GM23248 (cell line): ENCODE measurements at places on chromosomes 11 and 22.

DNA sequence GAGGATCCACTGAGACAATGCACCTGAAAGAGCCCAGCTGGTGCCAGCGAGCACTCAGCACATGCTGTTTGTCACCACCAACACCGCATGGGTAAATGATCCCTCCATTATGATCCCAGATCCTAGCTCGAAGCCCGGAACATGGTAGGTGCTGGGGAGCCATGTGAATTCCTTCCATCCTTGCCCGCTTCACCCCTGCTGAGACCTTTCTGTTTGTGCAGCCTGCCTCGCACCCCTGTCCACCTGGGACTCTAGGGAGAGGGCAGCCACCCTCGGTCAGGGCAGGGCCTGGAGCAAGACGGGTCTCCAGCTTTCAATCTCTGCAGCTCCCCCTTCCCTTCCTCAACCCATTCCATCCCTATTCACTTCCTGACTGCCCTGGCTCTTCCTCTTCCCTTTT is 116.2 kb upstream of the ALX4 start:
- DNase-seq = no peak

GRCh38 chr11:45737056-45737455 is 67.9 kb upstream of the SLC35C1 start:
- peak; percentile 66 for DNase-seq

GRCh38 chr22:21734540-21735199 is 924 bp downstream of the YPEL1 start:
- peak; percentile 14 for DNase-seq

DNA sequence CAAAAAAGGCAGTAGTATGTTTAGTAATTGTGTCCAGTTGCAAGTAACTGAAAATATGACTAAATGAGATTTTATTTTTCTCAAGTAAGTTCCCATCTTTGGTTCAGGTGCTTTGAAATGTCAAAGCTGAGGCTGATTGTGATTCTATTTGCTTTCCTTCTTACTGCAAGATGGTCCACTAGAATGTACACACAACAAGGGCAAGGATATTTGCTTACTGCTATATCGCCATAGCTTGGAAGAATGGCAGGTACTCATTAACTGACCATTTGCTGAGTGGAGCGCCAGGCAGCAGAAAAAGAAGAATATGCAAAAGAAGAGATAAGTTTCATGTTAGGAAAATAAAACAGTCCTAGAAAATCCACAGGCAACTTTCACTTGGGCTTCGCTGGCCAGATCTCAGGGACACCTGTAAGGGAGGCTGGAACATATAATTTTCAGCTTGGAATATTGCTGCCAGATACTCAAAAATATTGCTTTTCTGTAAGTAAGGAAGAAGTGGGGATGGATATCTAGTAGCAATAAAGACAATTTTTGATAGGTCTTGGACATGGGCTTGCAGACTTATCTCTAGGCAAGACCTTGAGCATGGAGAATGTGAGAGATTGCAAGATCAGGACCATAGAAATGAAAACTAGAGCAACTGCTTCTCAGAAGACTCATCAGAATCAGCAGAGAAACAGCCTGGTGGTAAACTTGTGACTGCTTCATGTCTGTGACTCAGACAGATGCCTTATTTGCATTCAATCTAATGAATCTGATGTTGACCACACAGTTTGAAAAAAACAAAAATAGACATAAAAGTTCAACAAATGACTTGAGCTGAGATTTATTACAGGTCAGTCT is 44.8 kb upstream of the OR9Q1 start:
- DNase-seq = peak; percentile 47

- peak; percentile 43 for DNase-seq
These were observed 859 bp downstream of the RPS6KB2 start for GRCh38 chr11:67429038-67429668.

- no peak for DNase-seq
These were observed 18.9 kb downstream of the FGF3 start for GRCh38 chr11:69800278-69800677.

DNA sequence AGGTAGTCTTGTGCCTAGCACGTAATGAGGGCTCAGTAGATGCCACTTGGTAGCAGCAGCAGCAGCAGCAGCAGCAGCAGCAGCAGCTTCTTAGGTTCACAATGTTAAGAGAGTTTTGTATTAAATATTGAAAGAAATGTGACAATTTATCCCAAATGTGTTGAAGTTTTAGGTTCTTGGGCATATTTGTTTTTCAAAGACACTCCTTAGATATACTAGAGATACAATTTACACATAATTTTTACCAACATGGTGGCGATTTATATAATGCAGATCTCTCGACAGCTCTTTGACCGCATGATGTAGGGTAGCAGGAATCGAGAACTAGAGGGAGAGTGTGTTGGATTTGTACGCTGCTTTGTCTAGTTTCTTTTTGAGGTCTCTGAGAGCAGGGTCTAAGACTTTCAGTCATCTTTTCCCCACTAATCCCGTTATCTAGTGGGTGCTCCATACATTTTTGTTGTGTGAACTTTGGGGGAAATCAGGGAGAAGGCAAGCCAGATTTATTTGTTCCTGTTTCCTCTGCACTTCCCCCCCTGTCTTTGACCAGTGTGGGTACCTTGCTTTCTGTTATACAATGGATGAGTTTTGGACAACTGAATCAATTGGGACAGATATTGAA is 1.4 kb downstream of the FDX1 start:
- peak; percentile 32 for DNase-seq

DNA sequence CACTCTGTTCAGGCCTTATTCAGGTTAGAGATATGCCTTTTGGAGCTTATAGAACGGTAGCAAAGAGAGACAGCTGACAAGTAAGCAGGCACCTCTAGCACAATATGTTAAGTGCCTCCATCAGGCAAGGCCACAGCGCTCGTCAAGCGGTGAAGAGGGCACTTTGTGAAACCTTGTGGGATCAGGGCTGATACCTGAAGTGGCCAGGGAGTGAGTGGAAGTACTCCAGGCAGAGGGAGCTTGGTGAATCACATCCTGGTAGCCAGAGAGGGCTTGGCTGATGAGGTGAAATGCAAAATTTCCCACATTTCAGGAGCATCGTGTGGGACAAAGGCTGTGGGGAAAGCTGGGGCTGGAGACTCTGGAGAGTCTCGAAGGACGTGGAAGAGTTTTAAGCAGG is 87.4 kb downstream of the PKNOX2 start:
- DNase-seq = no peak

DNA sequence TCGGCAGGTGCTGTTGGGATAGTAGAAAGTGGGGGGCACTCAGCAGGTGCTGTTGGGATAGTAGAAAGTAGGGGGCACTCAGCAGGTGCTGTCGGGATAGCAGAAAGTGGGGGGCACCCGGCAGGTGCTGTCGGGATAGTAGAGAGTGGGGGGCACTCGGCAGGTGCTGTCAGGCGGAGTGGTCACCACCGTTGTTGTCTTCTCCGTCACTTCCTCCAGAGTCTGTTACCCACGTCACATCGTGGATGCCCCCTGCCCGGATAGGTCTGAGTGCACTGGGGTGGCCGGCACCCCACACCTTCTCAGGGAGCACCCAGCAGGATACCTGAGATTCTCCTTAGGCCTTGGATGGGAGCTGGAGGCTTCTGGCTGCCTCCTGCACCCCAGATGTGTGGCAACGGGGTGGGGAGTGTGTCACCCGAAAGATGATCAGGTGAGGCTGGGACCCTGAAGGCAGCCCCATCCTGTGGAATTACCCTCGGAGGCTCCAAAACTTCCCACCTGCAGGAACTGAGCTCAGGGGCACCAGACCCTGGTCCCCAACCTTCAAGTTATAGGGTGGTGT is 24.1 kb upstream of the KRTAP5-7 start:
- no peak for DNase-seq

DNA sequence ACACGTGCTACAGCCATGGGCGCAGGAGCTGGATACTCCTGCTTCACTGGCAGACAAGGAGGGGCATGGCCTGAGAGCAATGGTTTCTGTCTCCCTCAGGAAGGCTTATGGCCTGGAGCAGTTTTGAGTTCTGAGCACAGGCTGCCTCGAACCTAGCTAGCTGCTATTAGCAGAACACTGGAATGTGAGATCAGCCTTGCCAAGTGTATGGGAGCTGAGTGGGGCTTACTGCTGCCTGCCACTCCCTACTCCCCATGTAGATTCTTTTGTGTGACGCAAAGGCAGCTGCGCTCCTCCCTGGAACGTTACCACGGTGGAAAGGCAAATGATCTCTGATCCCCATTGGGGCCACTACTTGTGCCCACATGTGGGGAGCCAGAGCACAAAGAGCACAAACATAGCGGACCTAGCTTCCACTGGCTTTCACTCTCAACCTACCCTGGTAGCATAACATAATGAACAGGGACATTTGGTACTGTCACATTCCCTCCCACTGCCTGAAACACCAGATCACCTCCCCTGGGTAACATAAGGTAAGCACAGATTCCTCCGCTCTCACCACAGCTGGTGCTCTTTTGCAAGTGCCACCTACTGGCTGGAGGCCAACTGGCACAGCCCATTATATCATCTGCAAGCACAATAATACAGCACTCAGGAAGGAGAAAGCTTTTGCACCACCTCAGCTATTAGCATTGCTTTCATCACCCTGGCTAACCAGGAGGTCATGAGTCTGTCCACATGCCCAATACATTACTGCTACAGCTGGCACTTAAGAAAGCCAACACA is 84.6 kb upstream of the GUCY1A2 start:
- no peak for DNase-seq

- DNase-seq = no peak
These were observed 34.6 kb downstream of the RASD2 start for GRCh38 chr22:35575116-35575748.

DNA sequence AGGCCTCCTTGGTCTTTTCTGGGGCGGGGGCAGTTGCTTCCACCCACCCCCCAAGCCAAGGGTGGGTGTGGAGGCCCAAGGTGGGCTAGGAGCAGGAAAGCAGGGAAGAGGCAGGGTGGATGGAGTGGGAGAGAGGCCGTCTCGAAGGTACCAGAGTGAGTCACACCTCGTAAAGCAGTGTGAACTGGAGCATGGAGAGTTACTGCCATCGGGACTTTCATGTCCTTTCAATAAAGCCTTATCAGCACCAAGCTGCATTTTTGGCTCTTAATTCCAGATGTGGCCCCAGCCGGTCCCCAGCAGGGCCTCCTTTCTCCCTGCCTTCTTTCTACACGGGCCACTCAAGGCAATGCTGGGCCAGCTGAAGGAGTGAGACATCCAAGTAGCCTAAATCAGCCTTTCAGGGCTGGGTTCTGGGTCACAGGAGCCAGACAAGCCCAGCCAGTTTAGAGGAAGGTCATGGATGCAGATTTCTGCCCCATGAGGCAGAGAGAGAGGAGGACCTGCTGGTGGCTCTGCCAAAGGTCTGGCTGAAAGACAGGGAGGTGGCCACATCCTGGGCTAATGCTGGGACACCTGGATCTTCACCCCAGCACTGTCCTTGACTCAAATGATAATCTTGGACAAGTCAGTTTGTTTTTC is 59.0 kb upstream of the CD82 start:
- peak; percentile 11 for DNase-seq

DNA sequence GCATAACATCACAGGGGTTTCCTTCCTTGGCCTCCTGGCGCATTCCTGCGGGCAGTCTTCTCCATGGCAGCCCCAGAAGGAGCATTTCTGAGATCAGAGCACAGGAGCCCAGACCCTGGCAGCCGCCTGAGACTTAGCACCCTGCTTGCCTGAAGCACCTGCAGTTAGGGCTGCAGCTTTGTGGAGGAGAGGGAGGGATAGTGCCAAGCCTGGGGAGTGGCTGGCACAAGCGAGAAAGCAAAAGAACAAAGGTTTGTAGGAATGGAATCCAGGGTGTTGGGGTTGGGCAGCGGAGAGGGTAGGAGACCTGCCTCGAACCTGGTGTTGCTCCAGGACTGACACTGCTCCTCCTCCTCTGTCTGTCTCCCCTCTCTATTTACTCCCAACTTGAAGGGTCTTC is 66.9 kb downstream of the SCN3B start:
- no peak for DNase-seq

GRCh38 chr11:79116600-79116999 is 324.2 kb downstream of the TENM4 start:
- DNase-seq = no peak

GRCh38 chr11:67023957-67024353 is 1.0 kb downstream of the SYT12 start:
- DNase-seq = no peak

DNA sequence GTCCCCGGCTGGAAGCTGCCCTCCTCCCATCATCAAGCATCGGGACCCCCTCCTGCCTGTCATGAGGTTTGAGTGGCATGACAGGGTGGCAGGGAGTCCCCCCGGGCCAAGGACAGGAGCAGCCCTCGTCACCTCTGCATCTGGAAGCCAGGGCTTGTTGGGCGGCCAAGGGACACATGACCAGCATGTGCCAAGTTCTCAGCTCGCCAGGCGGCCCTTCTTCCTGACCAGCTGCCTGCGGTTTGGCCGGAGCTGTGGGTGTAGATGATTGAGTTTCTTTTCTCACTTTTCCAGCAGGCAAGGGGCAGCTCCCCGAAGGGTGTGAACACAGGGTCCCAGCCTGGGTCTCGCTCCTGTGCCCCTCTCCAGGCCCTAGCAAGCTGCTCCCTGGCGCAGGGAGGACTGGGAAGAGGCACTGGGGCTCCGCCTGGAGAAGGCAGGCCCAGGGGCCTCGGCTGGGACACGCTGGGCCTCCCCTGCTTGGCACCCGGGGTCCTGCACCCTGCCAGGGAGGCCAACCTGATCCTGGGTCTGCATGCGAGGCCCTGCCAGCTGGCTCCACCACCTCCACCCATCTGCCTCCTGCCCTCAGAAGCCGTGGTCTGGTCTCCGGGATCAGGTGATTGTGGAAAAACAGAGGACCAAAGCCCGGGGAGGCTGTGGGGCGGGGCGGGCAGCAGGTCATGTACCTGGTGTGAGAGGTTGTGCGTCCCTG is 13.4 kb downstream of the ARHGAP8 start:
- DNase-seq = no peak
